ENCODE measurements at places on chromosomes 7 and 10. TPM values are rescaled to one million over a fixed set of nuclear protein-coding genes. Genes with fewer than 3 reads are reported as not detected.

- DNase-seq, result no peak
Measured at GRCh38 chr10:30977385-30977784, 54.3 kb downstream of the ZNF438 start.

DDX50 gene
- 28.1 TPM for total RNA-seq

- no peak for DNase-seq
Measured at GRCh38 chr10:21463436-21463835, 62.0 kb downstream of the SKIDA1 start.

DNA sequence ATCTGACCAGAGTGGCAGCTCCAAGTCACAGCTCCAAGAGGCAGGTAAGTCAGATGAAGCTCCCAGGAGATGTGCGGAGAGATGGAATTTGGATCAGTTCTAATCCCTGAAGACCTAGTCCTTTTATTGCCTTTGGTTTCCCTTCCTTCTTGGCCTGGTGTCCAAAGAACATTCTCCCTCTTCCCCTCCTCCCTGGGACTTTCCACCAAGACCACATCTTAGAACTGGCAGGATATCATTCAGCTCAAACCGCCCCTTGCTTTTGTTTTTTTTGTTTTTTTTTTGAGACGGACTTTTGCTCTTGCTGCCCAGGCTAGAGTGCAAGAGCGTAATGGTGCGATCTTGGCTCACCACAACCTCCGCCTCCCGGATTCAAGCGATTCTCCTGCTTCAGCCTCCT is 190.8 kb downstream of the GFRA1 start:
- DNase-seq, result no peak

All from lung microvascular endothelial cell (primary cell).